AG08396 (cell line): ENCODE measurements at places on chromosomes 2 and 18.
A peak's percentile ranks its signal among the peaks of the same experiment; 100 is the strongest.

GRCh38 chr2:120850551-120850950 lies 114.9 kb downstream of the GLI2 start:
- no peak for DNase-seq

- no peak for DNase-seq
Measured at GRCh38 chr2:39503277-39503676, 66.2 kb upstream of the MAP4K3 start.

DNA sequence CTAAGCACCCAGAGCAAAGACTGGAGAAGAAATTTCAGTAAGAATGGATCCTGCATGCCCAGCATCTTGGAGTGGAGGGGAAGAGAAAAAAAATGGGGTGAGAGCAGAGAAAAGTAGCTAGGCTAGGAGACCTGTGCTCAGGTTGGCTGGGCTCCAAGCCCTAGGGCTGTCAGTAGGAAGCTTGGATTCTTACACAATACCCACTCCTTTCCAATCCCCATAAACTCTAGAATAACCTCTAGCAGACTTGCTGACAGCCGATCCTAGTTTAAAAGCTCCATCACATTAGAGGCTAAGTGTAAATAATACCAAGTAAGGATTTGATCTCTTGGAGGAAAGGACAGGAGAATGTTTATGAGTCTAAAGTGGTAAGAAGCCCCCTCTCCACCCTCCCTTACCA lies 46.2 kb upstream of the NABP1 start:
- no peak for DNase-seq

GRCh38 chr18:79554321-79554720 lies 125.3 kb upstream of the CTDP1 start:
- no peak for DNase-seq

DNA sequence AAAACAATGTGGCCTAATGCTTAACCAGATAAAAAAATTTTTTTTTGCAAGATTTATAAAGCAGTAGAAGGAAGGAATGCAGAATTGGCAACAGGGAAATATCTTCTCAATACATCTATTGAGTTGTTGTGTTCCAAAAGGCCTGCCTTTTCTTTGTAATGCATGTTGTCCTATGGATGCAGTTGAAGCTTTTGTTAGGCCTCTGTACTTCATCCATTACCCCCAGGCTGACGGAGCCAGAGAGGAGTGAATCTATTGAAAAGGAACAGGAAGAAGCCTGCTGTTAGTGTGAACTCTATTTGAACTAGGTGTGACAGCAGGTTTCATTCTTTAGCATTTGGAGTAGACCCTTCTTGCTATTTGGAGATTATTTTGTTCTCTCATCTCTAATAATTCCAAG lies 56.5 kb downstream of the MTX2 start:
- DNase-seq, result no peak

DNA sequence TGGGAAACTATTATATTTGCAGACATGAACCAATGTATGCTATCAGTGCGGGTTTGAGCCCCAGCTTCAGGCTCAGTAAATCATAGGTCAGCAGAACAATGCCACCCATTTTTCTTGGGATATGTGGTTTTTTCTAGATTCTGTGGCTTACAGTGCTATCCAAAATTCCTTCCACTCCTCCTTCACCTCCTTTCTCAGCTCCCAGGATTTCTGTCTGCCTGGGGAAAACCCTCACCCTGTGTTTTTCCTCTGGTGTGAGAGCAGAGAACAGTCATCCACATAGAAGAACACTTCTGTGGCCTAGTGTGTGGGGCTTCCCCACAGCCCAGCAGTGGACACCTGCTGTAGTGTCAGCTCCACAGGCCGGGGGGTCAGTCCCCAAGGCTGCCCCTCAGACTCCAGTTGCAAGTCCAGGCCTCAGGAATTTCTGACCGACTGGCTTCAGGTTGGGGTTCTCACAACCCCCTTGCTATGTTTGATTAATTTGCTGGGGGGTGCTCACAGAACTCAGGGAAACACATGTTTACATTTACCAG lies 238.2 kb downstream of the LDLRAD4 start:
- no peak for DNase-seq

- DNase-seq, result peak; percentile 29
Measured at GRCh38 chr18:61765097-61765496, 127.7 kb downstream of the RNF152 start.

DNA sequence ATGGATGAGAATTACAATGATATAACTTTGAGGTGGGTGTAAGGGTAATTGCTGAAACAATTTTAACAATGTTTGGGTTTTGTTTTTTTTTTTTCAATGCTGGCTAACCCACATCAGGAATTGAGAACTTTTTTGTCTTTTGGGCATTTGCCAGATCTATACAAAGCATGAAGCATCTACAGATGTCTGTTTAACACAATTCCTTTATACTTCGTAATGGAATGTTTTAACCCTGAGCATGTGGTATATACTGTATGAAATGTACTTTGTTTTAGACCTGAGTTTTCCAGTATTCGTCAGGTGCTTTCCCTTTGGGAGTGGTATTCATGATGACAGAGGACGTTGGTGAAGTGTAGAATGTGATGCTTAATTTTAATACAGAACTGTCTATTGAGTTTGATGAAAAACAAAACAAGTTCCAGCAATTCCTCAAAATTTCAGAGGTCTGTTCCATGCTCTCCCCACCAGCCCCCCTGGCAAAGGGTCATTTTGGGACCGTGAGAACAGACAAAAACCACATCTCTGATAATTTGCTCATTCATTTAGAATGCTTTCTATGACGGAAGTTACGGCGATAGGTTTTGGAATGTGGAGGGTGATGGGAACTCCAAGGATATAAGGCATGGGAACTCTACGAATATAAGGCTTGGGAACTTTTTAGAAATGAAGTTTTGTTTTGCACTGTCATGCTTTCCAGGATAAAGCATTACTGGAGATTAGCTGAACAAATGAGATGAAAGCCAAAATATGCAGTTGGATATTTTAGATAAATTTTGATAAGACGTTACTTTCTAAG lies 14.1 kb downstream of the LIMS1 start:
- no peak for DNase-seq

- no peak for DNase-seq
Measured at GRCh38 chr2:18930971-18931370, 341.6 kb upstream of the NT5C1B start.

DNA sequence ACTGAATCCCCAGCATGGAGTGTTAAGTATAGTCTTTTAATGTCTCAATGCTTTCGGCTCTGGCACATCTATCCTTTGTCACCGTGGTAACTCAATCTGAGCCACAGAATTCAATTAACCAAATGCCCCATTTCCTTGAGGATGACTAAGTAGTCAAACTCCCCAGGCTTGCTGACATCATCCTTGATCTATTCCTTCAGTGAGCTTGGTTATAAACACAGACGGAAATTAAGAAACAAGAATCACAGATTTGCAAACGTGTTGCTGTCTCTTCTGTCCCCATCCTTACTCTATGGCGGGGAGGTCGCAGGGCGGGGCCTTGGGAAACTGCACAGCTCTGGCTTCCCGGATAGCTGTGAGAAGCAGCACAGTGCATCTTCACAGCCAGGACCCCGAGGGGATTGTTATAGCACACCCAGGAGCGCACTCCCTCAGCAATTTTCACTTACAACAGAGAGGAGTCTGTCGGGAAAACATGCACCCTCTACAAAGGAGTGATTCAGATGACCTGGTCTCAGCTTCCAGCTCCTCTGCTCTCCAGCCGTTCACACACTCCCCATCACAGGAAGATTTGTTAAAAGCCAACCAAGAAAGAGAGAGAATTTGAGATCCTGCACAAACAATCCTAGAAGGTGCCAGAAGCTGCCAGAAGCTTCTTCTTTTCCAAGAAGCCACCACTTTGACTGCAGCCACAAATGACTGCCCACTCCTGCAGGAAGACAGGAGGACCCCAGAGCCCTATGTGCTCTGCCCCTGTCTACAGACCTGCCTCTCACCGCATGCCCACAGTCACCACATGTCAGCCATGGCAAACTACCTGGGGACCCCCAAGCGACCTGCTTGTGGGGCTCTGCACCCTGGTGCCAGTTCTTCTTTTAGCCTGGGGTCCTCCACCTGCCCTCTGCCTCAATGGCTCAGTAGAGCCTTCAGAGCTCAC lies 44.9 kb upstream of the YWHAQ start:
- DNase-seq, result peak; percentile 85

DNA sequence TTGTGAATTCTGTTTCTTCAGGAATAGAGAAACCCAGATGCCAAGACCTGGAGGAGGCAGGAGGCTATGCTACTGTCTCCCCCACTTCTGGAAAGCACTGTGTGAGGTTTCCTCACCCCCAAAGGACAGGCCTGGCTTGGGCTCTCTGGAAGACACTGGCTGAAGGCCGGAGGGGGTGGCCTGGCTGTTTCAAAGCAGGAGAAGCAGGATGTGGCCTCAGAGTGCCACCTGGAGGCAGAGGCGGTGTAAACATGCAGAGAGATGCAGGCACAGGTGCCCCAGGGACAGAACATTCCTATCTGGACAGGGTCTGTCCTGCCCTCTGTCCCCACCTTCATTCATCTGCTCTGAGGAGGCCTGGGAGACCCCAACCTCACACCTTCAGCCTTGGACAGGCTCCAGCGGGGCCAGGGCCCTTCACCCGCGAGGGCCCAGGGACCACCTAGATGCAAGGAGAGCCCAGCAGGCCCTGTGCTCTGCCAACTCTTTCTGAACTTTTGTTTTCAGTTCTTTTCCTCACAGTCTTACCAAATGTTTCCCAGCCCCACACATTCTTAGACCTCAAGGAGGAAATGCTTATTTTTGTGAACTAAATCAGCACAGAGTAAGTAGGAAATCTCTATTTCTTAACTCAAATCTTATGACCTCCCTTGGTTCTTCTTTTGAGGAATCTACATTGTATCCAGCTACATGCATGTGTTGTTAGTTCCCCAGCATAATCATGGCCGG lies 79.2 kb downstream of the LONRF2 start:
- peak; percentile 72 for DNase-seq

DNA sequence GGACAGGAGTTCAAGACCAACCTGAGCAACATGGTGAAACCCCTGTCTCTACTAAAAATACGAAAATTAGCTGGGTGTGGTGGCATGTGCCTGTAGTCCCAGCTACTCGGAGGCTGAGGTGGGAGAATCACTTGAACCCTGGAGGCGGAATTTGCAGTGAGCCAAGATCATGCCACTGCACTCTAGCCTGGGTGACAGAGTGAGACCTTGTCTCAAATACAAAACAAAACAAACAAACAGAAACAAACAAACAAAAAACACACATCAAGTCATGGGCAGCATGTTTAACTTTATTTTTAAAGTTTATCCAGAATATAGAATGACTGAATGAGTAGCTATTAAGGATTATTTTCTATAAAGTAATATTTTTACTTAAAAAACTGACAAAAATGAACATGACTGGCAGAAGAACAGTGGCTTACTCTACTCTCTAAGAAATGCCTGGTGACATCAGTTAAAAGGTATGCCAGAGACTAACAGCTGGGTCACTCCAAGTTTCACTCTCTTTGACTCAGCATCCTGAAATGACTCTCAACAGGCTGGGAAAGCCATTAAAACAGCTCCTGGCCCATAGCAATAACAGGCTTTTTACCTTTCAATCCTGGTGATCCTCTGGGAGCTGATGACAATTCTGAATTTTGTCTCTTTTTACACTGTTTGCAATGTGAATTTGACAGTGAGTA lies 281.6 kb upstream of the STON1 start:
- peak; percentile 79 for DNase-seq

DNA sequence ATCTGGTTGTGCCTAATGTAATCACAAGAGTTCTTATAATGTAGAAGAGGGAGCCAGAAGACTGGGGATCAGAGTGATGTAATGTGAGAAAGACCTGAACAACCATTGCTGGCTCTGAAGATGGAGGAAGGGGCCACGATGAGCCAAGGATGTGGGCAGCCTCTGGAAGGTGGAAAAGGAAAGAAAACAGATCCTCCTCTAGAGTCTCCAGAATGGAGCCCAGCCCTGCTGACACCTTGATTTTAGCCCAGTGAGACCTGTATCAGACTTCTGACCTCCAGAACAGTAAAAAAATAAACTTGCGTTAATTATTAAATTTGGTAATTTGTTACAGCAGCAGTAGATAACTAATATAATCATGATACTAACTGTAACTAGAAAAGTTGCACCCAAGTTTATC lies 3.1 kb downstream of the RBKS start:
- DNase-seq, result no peak
